ENCODE measurements at places on chromosomes 5 and 9.

DNA sequence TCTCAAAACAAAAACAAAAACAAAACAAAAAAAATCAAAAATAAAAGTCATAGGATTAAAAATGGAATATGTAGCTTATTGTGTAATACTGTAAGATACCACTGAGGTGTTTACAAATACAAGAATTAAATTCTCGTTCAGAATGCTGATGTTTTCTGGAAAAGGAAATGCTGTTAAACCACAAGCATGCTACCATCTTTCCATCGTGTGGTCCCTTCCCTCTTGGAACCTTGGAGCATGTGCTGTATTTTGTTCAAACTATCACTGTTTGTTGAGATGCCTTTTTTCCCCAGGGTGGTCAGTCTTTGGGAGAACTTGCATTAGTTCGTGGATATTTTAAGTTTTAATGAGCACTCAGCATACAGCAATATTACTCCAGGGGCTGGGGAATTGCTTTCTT lies 39.7 kb downstream of the SUB1 start:
- no peak for DNase-seq

GRCh38 chr5:154603011-154603410 lies 125.0 kb upstream of the HAND1 start:
- no peak for DNase-seq

DNA sequence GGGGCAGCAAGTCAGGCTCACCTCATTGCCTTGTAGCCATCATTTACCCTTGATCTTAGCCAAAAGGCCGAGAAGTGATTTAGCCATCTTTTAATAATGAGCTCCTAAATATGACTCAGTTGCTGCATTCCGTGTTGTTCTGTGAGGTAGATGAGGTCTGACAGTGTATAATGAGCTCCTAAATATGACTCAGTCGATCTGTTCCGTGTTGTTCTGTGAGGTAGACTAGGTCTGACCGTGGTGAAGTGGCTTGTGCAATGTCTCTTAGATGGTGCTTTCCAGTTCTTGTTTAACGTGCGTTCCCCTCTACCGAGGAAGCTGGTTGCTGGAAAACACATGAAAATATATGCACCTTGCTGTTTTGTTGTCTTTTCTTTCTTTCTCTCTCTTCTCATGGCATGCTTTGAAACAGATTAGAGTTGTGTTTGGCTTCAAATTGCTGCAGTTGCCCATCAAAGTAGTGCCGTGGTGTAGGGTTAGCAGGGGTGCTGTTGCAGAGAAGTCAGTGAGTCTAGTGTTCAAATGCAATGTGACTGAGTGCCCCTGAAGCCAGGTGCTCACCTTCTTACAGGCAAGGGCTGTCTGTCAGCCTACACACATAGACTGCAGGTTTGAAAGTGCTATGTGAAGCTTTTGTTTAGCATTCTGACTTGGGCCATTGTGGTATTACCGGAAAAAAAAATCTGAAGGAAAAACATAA lies 118.6 kb downstream of the KDM4C start:
- no peak for DNase-seq

GRCh38 chr9:103014242-103014641 lies 19.1 kb downstream of the CYLC2 start:
- no peak for DNase-seq

- DNase-seq: no peak
Measured at GRCh38 chr5:10726913-10727517, 34.0 kb downstream of the DAP start.

- no peak for DNase-seq
Measured at GRCh38 chr9:129879103-129879699, 43.9 kb downstream of the USP20 start.
